ENCODE measurements at places on chromosomes 2 and 18. TPM values are rescaled to one million over a fixed set of nuclear protein-coding genes. Genes with fewer than 3 reads are reported as not detected.

- no peak for DNase-seq
Measured at GRCh38 chr2:200335657-200336056, 29.2 kb downstream of the SPATS2L start.

DNA sequence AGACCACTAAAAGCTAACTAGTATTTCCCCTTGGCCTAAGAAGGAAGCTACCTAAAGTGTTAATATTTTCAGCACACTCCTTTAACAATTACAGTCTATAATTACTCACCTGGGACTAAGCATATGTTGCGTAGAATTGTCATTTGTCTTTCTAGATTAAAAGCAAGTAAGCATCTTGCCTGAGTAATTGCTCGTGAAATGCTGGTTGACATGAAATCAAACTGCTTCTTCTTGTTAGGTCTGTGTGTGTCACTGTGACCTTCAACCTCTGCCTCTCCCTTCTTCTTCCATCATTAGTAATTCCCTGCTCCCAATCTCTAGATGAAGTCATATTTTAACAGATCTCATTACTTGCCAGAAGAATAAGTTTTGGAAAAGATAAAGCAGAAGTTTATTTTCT, 212.2 kb downstream of the XIRP2 start:
- DNase-seq: no peak

The LAPTM4A gene
- 29.2 TPM for total RNA-seq

- peak; percentile 3 for DNase-seq
Measured at GRCh38 chr2:80591233-80591632, 286.7 kb upstream of the LRRTM1 start.

The RIT2 gene
- not detected for total RNA-seq

- DNase-seq: no peak
Measured at GRCh38 chr2:217356781-217357180, 496.9 kb upstream of the TNP1 start.

GRCh38 chr2:8303322-8303832, 378.5 kb upstream of the ID2 start:
- peak; percentile 96 for DNase-seq

- DNase-seq: no peak
Measured at GRCh38 chr2:196486146-196486545, 153.4 kb upstream of the CCDC150 start.

DNA sequence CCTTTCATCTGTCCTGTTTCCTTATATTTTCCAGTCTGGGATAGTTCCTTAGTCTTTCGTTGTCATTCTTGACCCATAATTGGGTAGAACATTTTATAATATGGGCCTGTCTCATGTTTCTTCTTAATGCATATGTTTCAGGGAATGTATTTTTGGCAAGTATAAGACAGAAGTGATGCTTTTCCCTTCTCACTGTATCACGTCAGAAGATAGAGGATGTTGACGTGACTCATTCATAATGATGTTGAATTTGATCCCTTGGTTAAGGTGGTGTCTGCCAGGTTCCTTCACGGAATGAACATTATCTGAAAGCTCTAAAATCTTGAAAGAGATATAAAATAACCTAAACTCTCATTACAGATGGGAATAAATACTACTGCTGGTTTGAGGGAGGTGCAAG, 18.8 kb downstream of the CDH7 start:
- DNase-seq: no peak

GRCh38 chr2:237412988-237413776, 782 bp downstream of the COL6A3 start:
- no peak for DNase-seq

DNA sequence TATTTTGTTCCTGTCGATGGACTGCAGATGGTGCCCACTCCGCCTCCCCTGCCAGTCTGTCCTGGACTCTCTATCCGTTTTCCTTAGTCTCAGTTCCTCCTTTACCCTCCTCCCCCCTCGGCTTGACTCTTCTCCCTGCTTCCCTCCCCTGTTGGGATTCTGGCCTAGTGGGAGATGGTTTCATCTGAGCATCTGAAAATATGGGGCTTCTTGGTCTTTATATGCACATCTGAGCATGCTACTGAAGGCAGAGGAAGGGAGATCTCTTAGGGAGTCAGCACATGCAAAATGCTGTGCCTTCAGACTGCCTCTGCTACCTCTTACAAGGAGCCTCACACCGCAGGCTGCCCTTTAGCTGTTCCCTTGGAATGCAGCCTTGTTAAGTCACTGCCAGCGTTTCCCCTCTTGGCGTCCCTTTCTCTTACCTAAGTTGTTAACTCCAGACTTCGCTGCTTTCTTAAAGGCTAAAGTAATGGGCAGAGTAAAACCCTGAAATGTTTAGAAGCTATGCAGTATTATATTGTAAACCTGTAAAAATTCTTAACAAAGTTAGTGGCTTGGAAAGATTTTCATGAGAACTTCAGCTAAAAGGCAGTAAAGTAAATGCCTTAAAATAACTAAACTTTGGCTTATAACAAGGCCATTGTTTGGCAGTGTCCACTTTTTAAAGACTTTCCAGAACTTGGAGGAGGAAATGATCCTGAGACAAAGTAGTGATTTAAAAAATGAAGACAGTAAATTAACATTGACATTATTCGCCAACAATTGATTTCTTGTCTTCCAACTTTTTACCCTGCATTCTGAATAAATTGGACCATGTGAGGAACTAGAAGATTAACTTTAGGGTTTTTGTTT, 49.8 kb downstream of the LDLRAD4 start:
- DNase-seq: no peak

The TBR1 gene
- total RNA-seq: not detected

DNA sequence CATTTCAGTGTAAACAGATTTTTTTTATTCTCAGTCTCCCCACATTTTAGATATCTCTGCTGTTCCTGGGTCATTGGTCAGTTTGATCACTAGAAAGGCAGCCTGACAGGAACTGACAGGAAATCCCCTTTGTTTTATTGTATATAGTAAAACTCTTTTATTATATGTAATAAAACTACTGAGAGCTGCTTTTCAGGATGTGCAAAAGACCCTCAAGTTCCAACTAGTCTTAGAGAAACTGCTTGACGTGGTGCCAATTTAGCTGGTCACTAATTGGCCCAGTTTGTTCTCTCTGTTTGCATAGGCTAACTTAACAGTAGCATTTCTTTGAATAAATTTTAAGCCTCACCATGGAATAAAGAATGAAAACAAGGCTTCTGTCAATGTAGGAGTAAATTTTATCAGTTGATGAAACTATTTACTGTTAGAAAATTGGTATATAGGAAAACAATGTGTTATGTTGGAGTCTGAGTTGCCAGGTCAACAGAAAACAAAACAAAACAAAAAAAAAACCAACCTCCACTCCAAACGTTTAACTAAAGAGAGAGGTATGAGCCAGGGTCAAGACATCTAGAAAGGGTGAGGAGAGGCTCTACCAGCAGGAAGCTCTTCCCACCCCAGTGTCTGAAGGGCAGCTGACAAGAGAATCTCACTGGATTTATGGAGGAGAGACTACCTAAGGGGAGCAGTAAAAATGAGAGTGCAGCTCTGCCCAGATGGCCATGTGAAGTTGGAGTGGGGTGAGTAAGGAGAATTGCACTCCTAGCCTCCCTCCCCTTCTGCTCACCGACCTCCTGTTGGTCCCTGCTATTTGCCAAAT, 184.6 kb downstream of the ST6GAL2 start:
- no peak for DNase-seq

DNA sequence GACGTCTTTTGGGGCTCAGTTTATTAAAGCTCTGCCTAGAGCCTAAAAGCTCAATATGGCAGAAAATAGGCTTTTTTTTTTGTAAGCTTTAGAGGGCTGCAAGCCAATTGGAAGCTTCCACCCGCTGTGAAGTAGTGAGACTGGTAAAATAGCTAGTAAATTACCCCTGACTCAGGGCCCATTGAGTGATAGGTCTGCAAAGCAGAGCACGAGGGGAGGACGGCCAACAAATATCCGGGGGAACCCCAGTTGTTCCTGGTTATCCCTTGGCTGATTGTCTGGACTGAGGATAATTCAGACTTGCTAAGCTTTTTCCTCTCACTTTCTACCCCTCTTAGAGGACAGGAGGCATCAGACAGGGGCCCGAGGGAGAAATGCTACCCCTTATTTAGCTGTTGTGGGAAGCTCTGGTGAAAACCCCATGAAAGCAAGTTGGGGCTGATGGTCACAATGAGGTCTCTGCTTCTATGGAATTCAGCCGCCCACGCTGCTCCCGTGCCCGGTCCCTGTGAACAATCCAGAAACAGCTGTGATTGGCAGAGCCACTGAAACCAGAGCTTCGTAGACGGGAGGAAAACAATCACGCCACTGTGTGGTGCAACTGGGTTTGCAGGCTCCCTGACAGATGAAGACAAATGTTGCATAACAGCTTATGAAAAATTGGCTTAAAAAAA, 141.9 kb upstream of the LGALSL start:
- peak; percentile 59 for DNase-seq

GRCh38 chr18:34729740-34730355, 19.8 kb downstream of the DTNA start:
- DNase-seq: no peak

The ESPNL gene
- 3.4 TPM for total RNA-seq

The GMCL1 gene
- total RNA-seq: 28.2 TPM

The PSD4 gene
- 111 TPM for total RNA-seq

GRCh38 chr2:126635281-126635680, 20.7 kb upstream of the GYPC start:
- DNase-seq: no peak

- no peak for DNase-seq
Measured at GRCh38 chr2:77028032-77028600, 494.1 kb downstream of the LRRTM4 start.

The PAIP2B gene
- 6.9 TPM for total RNA-seq

- DNase-seq: no peak
Measured at GRCh38 chr2:172888714-172889669, 153.3 kb downstream of the RAPGEF4 start.

DNA sequence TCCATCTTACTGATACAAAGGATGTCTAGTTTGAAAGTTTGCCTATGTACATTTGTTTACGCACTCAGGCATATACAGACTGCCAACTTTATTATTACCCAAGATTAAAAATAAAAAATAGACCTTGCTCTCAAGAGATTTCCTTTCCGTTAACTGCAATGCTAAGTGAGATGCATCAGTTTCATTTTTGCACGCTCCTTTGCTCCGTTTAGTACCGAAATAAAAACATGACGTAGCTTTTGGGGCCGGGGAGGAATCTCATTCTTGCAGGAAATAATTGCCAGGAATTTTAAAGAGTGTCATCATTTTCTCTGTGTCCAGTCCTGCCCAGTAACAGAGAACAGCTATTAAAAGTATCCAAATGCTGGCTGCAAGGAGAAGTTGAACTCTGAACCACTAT, 169.5 kb downstream of the SLC8A1 start:
- DNase-seq: peak; percentile 61
